ENCODE measurements at places on chromosomes 1 and 21. TPM values are rescaled to one million over a fixed set of nuclear protein-coding genes. Genes with fewer than 3 reads are reported as not detected.

The KIF26B gene
- total RNA-seq = 0.70 TPM

The REN gene
- not detected for total RNA-seq

The C1orf21 gene
- 76.5 TPM for total RNA-seq

The LORICRIN gene
- total RNA-seq = not detected

The GBP7 gene
- total RNA-seq = not detected

The CPT2 gene
- 23.1 TPM for total RNA-seq

The KCTD3 gene
- total RNA-seq = 68.5 TPM

The DDX59 gene
- 59.4 TPM for total RNA-seq

The FMO4 gene
- 22.2 TPM for total RNA-seq

The CFHR2 gene
- not detected for total RNA-seq

The LAMB3 gene
- 100 TPM for total RNA-seq

The DENND4B gene
- total RNA-seq = 130 TPM

The NEGR1 gene
- 4.7 TPM for total RNA-seq
